AG09319 (cell line): ENCODE measurements at places on chromosomes 7 and 10.

- no peak for DNase-seq
Observed at GRCh38 chr7:1041551-1042491, 2.5 kb upstream of the GPR146 start.

DNA sequence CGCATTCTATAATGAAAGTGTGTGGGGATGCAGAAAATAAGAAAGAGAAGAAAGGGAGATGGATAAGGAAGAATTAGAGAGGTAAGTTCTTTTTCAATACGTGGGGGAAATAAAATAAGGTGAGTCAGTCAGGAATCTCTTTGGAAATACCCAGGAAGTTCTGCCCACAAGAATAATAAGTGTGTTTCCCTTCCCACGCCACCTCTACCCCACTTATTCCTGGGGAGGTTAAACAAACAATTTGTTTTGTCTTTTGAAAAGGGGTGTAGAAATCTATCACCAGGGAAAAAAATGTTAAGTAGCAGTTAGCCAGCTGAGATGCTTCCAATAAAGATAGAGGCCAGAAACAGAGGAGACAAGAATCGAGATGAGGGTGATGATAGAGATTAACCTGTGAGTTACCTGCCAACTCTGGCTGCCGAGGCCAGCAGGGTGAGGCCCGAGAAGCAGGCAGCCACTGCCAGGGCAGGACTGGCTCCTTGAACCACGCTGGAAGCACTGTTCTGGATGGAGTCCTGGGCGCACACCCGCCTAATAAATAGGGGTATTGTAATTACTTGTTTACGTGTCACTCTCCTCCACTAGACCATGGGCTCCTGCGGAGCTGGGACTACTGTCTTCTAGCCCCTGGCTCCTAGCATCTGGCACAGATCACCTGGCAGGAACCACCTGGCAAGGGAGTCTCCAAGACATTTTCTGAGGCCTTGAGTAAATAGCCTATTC lies 191.3 kb downstream of the FGFR2 start:
- DNase-seq: no peak

DNA sequence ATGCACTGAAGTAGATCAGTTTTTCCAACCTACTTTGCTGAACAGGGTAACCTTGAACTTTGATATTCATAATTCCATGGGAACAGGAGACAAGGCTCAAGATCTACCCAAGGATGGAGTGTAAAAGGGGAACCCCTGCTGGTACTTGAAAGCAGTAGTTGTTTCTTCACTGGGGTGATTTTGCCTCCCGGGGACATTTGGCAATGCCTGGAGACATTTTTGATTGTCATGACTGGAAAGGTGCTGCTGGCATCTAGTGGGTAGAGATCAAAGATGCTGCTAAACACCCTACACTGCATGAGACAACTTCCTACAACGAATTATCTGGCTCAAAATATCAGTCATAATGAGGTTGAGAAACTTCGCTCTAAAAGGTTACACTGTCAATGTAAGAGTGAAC lies 214.8 kb upstream of the CTBP2 start:
- DNase-seq: no peak

- DNase-seq: no peak
Observed at GRCh38 chr7:74183142-74183541, 9.0 kb downstream of the EIF4H start.

GRCh38 chr7:81430150-81430549 lies 339.7 kb downstream of the HGF start:
- no peak for DNase-seq

DNA sequence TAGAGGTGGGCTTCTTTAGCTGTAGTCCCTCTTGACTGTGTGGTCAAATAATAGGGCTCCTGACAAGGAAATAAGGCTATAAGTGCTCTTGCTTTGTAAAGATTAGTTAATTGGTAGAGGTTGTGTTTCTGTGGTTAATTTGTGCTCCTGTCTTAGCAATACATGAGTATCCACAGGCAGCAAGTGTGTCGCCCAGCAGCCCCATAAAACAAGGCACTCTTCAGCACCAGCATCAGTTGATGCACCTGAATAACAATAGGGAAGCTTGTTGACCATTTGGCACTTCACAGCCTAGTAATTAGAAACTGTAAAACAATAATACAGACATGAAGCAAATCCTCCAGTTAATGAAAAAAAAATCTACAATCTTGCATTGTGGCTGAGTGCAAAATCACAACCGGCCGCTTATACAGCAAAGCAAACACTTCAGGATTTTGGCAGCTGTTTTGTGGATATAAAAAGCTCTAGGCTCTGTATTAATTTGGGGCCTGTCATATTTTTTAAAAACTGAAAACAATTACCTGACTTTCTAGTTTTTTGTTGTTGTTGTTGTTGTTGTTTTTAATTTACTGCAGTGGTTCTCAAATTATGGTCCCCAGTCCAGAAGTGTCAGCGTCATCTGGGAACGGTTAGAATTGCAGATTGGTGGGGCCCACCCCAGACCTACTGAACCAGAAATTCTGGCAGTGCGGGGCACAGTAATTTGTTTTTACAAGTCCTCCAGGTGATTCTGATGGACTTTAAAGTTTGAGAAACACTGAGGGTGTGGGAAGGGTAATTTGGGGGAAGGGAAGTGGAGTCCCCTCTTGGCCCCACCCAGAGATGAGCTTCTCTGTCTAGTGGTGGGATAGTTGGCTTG lies 56.8 kb downstream of the AUTS2 start:
- DNase-seq: no peak

DNA sequence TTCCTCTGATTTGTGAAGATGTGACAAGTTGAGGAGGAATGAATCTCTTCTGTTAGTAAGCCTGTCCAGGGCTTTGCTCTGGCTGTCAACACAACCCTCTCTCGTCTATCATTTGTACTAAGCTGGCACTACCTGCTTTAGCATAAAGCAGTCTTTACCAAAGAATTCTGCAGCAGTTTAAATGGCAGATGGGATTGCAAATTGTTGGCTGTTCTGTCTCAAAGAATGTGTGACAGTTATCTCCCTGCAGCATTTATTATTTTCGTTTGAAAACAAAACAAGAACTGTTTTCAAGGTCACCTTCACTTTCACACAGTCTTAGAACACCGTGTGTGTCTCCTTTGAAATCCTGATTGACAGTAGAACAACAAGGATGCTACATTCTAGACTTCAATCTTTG lies 4.8 kb upstream of the LAMB1 start:
- DNase-seq: no peak

GRCh38 chr10:91566115-91566514 lies 66.8 kb downstream of the PPP1R3C start:
- no peak for DNase-seq

GRCh38 chr7:138934861-138935260 lies 46.3 kb downstream of the KIAA1549 start:
- DNase-seq: no peak

GRCh38 chr7:133309333-133309732 lies 56.5 kb downstream of the EXOC4 start:
- DNase-seq: no peak
